ENCODE measurements at places on chromosomes 11 and 22.

GRCh38 chr11:117691218-117691514 lies 105.8 kb downstream of the DSCAML1 start:
- no peak for DNase-seq

- DNase-seq: peak; percentile 3
Observed at GRCh38 chr22:17369439-17370025, at the start of gene CECR2. Gene CECR2, plus strand, starts transcription at chr22:17369460. Its CDS starts 324 bp downstream, at chr22:17369784.

DNA sequence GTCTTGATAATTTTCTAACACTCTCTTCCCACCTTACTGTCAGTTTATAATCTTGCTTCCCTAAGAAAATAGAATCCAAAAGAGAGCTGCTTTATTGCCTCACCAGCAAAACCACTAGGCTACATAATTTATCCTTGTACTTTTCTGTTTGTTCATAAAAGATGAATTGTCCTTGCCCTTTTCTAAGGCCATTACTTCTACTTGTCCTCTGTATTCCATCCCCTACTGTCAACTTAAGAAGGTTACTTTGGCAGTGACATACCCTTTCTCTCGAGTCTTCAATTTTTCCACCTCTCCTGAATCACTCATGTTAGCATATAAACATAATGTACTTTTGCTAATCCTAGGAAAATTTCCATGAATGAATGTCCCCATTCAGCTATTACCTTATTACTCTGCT lies 18.0 kb downstream of the BIRC2 start:
- no peak for DNase-seq

- no peak for DNase-seq
Observed at GRCh38 chr11:44964526-44965209, 14.0 kb upstream of the TP53I11 start.

DNA sequence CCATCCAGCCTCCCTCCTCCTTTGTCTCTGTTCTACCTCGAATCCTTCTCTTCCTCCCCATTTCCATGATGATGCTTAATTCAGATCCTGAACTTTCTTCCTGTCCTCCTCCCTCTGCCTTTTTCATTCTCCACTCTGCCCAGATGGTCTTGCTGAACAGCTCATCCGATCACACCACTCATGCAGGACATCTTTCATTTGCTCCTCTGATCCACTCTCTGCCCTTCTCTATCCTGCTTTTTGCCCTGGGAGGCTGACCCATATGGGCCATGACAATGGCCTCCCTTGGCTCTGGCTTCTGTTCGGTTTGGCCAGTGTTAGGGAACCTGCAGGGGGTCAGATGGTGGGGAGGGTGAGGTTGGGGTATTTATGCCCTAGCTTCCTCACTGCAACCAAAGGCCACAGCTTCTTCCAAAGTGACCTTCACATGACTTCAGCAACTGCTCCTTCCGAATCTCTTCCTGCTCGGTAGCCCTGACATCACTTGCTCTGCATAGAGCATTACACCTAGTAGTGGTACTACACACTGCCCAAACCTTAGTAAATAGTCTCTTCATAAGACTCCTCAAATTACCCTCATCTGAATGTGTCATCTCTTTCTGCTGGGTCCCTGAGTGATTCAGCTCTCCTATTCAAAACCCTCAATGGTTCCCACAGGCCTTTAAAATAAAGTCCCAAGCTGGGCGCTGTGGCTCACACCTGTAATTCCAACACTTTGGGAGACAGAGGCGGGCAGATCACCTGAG lies 32.7 kb upstream of the MICAL2 start:
- no peak for DNase-seq

DNA sequence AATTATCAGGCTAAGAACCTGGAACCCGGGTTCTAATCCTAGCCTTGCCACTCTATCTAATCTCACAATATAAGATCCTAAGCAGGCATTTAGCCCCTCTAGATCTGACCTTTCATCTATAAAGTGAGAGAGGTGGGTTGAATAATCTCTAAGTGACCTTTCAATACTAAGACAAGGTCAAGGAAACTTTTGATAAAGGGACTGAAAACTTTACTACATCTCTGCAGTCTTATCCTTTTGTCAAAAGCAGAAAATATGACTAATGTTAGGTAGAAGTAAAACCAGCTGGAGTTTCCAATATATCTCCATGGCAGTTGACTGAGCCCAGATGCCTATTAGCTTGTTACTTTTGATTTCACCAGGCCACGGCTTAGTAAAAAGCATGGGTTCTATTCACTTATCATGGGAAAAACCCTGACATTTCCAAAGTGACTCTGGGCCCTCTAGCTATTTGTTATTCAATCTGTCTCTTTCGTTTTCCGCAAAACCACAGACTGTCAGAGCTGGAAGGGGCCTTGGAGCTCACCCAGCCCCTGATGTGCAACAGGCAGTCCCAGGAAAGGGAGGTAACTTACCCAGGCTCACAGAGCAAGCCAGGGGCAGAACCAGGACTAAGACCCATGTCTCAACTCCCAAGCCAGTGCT lies 75.8 kb downstream of the RAB30 start:
- peak; percentile 6 for DNase-seq
